Stimulated activated memory B cell treated with anti-CD40 and anti-IgM and Interleukin-4, amounts not matched to agents 10 μg/mL and 1 μg/mL and 100 μg/mL, for 72 hours (primary cell): ENCODE measurements at places on chromosomes 5 and 9.

- no peak for ATAC-seq
Observed at GRCh38 chr5:145483212-145483611, 351.9 kb downstream of the PRELID2 start.

- no peak for ATAC-seq
Observed at GRCh38 chr9:16147726-16148125, 594.9 kb downstream of the CCDC171 start.

GRCh38 chr9:101536938-101537337 lies 3.3 kb downstream of the RNF20 start:
- no peak for ATAC-seq

- ATAC-seq: no peak
Observed at GRCh38 chr5:94027145-94027544, 285.7 kb upstream of the POU5F2 start.

DNA sequence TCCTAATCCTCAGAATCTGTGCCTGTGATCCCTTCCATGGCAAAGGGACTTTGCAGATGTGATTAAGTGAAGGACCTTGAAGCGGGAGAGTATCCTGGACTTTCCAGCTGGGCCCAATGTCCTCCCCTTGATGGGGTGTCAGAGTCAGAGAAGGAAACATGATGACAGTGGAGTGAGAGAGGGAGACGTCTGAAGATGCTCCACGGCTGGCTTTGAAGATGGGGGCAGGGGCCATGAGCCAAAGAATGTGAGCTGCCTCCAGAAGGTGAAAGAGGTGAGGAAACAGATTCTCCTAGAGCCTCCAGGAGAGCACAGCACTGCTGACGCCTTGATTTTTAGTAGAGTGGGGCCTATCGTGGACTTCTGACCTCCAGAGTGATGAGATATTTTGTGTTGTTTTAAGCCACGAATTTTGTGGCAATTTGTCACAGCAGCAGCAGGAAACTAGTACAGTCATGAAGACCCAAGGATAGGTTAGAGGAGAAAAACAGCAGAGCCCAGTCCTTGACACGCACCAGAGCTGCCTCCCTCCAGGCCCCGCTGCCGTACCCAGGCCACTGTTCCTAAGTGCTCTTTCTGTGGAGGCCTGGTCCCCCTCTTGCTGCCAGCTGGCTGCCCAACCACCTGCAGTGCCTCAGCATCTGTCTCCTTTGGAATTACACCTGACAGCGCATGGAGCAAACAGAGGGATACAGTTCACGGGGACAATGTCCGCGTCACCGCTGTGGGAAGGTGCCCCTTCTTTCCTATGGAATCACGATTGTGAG lies 78.1 kb downstream of the MACROH2A1 start:
- no peak for ATAC-seq
